ENCODE measurements at places on chromosomes 1 and 21.
A peak's percentile ranks its signal among the peaks of the same experiment; 100 is the strongest.

GRCh38 chr1:177526201-177526600, 355.4 kb downstream of the BRINP2 start:
- no peak for DNase-seq

DNA sequence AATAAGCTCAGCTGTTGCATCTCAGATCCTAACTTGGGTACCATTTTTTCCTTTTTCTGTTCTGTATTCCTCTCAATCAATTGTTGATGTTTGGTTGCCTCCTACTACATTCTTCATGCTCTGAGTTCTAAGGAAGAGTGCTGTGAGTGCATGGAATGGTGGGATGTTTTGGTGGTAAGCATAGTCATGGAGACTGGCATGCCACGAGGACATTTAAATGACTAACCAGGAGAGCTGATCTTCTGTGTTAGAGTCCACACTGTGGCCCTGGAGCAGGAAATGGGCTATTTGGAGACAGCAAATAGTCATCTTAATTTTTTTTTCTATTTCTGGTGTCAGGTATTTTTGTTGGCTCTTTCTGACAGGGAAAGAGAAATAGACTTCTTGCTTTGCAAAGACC, 69.5 kb upstream of the HSD17B7 start:
- no peak for DNase-seq

DNA sequence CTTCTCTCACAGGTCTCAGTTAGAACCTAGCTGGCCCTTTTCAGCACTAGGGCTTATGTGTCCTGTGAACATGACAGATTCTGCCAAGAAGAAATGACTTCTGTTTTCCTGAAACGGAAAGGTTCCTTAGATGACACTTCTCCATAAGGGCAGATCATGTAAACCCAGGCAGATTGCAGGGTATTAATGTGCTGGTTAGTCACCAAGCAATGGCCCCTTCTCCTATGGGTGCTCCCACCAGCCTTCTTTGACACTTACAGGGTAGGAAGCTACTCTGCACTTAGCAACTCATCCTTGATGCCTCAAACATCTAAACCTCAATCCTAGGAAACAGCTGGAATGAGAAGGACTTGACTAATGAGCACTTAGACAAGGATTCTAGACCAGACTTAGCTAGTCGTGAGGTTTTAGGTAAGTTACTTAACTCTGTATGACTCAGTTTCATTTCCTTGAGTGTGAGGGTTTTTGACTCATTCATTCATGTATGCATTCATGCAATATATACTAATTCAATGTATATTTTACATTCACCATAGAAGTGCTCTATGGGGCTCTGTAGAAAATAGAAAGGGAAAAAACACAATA, 74.1 kb upstream of the PLXNA2 start:
- DNase-seq: no peak

- DNase-seq: no peak
Measured at GRCh38 chr1:81950037-81950436, 149.3 kb downstream of the ADGRL2 start.

DNA sequence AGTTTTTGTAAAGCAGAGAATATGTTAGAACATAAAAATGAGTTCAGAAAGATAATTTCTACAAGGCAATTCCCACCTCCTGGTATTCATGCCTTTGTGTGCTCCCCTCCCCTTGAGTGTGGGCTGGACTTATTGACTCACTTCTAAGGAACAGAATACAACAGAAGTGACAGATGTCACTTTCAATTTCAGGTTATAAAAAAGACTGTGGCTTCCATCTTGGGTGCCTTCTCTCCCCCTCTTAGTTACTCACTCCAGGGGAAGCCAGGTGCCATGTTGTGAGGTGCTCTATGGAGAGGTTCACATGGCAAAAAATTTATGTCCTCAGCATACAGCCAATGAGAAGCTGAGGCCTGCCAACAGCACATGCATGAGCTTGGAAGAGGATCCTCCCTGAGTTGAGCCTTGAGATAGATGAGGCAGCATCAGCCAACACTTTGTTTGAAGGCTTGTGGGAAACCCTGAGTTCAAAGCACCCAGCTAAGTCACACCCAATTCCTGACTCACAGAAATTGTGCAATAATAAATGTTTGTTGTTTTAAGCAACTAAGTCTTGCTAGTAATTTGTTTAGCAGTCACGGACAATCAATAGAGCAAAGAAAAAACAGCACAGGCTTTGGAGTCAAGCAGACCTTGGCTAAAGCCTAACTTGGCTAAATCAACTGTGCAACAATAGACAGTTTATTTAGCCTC, 73.5 kb upstream of the NGF start:
- no peak for DNase-seq

- no peak for DNase-seq
Measured at GRCh38 chr1:27891196-27891889, 19.0 kb downstream of the THEMIS2 start.

- DNase-seq: peak; percentile 5
Measured at GRCh38 chr21:17454315-17455027, 58.4 kb upstream of the CXADR start.

- DNase-seq: no peak
Measured at GRCh38 chr1:48875552-48876329, 99.0 kb upstream of the BEND5 start.

DNA sequence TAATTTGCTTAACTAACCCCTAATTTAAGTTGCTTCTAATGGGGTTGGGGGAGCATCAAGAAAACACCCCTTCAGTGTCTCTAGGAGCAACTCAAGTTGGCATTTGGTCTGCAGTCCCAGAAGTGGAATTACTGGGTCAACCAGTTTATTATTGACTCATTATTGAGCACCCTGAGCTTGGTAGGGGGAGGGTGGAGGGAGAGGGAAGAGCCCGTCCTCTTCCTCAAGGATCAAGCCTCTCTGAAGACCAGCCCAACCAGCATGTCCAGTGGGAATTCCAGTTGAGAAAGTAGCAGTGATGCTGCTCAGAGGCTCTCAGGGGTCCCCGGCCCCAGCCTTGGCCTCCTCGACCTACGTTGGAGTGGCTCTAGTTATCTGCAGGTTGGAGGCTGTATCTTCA, 2.1 kb upstream of the PLA2G2F start:
- no peak for DNase-seq

DNA sequence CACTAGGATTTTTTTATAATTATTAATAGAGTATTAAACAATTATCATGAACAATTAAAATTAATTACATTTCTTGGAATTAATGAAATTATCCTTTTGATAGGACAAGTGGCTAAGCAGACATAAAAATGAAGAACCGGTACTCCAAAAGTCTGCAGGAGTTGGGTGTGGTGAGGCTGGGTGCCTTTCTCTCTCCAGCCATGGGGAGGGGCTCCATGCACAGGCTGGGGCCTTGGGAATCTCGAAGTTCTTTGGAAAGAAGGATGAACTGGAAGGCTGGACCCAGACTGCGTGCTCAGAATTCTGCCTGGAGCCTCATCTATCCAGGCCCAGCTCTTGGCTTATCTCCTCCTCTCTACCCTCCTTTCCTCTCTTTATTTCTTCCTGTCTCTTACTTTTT, 94.1 kb downstream of the ACTL8 start:
- DNase-seq: no peak

DNA sequence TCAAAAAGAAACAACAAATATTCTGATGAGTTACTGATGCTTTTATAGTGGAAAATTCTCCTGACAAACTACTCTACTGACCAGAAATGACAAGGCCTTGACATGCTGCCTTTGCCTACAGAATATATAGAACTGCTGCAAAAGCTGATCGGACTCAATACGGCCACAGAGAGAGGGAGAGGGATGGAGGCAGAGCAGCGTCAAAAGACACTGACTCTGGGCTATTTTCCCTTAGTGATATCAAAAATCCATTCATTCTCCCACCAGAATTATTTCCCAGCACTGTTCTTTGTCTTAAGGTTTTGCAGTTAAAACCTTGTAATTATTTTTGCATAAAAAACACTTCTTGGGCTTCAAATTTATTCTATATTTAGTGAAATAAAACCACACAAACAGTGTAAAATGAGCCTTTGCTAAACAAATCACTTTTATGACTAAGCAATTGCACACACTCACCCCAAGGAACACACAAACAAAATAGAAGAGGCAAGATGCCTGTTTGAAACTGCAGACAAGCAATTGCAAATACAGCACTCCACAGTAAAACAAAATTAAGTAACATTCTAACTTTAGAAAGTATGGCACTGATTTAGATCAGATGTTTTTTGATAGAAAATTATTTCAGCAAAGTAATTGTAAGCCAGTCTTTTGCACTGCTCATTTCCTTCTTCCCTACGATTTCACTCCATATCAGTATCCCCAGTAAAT, 1036.4 kb downstream of the ADGRL2 start:
- no peak for DNase-seq

DNA sequence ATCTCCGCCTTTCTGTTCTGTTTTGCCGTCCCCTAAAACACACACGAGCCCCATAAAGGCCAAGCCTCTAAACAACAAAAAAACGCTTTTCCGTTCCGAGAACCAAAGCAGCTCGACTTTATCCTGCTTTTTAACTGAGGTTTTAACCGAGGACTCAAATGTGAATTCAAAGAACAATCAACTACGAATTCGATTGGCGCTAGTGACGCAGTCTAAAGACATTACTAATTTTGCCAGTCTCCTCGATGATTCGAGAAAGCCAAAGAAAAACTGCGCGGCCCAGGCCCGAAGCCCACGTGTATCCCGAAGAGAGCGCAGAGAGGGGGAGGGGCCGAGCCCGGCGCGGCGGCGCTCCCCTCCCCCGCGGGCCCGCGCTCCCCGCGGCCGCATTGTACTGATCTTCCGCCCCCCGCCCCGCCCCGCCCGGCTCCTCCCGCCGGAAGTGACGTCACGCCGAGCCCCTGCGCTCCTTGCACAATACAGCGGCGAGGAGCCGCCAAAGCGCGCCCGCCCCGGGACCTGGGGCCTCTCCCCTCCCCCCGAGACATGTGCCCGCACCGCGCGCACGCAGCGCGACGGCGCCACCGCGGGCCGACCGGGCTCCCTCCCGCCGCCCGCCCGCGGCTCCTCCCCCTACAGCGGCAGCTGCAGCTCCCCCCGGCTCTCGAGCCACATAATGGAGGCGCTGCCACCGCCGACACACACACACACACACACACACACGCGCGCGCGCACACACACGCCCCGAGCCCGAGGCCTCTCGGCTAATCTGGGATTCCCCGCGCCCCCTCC, 1.4 kb downstream of the HNRNPU start:
- DNase-seq: peak; percentile 99

DNA sequence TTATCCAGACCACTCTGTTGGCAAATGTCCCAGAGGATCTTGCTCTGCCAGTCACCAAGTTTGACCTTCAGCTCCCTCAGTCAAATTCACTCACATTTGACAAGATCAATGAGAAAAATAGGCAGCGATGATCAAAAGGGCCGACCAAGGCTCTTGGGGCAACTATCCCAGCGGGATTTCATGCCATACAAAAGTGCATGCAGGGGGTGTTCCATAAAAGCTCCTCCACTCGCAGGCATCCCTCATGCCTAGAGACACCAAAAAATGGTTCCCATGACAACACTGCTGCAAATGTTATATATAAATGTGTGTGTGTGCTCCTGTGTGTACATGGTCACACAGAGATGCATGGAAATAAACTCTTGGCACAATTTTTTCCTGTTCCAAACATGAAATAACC, 16.2 kb upstream of the EIF4G3 start:
- no peak for DNase-seq

GRCh38 chr1:201456499-201457309, 12.3 kb downstream of the PHLDA3 start:
- no peak for DNase-seq

GRCh38 chr1:15799928-15800835, 7.3 kb downstream of the UQCRHL start:
- no peak for DNase-seq

DNA sequence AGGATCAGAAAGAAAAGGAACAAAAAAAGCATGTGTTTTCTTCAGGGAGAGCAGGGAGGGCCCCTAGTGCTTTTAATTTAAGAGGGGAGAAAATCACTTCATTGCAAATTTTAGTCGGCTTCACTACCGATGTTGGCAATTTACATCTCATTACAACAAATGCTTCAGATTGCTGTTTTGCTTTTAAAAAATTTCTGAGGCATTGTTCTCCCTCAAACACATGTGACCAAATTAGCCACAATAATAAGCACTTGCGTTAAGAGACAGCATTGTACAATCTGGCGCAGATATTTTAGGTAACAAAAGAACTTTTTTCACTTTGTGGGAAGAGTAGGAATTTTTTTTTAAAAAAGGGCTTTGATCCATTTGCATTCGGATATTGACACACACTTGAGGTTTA, 29.8 kb downstream of the BEND5 start:
- no peak for DNase-seq

DNA sequence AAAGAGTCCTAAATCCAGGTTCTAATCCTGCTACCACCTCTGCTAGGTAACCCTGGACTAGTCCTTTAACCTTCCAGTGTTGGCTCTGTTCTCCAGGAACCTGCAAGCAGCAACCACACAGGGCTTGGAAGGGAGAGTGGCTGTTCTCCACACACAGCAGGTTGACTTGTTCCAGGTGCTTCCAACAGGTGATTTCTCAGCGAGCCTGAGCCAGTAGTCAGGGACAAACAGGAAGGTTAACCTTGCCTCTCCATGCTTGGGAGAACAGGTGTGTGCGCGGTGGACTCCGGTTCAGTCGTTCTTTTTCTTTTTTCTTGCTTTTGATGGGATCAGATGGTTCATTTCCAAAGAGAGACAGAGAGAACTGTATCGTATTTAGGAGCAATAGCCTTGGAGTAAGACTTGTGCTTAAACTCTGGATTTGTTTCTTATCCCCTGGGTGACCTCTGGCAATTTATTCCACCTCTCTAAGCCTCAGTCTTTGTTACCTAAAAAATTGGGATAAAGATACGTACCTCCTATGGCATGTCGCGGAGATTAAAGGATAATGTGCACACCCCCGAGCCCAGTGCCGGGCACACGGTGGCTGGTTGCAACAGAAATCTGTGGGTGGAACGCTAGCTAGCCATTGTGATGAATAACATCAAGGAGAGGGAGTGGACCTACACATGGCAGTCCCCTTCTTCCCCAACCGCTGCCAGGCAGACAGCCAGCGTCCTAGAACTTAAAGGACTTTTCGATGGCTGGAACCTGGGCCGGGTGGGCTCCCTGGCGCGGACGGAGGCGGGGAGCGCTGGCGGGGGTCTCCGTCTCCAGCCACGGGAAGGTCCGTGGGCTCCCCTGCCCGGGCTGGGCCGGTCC, 583 bp upstream of the CACHD1 start:
- DNase-seq: no peak

- no peak for DNase-seq
Measured at GRCh38 chr1:225597926-225598575, 54.9 kb downstream of the ENAH start.

GRCh38 chr1:52268372-52268771, 97.6 kb downstream of the CC2D1B start:
- no peak for DNase-seq

- DNase-seq: no peak
Measured at GRCh38 chr1:17056551-17056950, 2.7 kb upstream of the SDHB start.

DNA sequence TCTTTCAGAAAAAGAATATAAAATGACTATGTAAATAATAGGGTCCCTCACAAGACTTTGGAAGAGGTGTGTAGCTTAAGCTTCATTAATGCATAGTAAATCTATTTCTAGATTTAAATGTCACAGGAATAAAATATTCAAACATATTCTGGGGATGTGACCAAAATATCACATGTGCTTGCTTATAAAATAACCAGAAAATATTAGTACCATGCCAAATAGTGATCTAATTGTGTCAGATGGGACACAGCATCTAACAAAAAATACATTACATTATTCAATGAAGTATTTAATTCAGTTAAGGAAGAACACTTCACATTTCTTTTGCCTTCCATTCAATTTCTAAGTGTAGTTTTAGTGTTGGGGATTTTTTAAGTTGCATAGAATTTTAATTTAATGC, 179.5 kb downstream of the LRRC40 start:
- no peak for DNase-seq
